Esophagus squamous epithelium (tissue), 5 donors: ENCODE measurements at places on chromosomes 16 and 17.

- no peak for DNase-seq
Measured at GRCh38 chr17:3921502-3922319, 5.4 kb upstream of the P2RX1 start.

- no peak for DNase-seq
Measured at GRCh38 chr17:32995416-32996045, 3.9 kb downstream of the SPACA3 start.

GRCh38 chr17:10713318-10713717 is 15.9 kb downstream of the ADPRM start:
- DNase-seq, result no peak

DNA sequence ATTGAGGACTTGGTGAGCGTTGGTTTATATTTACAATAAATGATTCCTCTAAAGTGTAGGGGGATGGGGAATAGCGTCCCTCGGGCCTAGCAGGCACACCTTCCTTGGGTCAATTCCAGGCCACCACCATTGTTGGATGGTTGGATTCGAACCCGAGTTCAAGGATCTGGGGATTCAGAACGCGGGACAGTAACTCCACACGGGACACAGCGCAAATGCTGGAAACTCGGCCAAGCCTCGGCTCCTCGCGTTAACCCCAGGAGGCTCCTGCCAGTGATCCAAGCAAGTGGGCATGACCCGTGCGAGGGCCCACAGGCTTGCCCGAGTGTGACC is 613 bp downstream of the B9D1 start:
- no peak for DNase-seq
